Activated T-cell treated with anti-CD3 and anti-CD28 coated beads, Interleukin-2, amount 50 U/mL, for 24 hours (primary cell): ENCODE measurements at places on chromosomes 7 and 10.

DNA sequence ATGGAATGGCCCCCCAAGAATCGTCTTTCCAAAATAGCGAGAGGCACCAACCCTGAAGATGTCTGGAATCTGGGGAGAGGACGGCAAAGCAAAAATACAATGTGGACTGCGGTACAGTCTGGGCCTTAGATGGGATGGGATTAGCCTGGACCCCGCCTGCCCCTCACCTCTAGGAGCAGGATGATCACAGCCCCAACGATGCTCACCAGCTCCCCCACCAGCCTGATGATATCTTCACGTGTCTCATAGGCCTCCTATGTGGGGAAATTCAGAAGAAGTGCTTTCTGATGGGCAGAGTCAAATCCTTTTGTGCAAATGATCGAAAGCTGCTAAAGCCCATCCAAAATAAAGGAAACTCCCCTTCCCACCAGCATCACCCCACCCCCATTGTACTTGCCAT lies 18.2 kb downstream of the TRPV5 start:
- no peak for DNase-seq

DNA sequence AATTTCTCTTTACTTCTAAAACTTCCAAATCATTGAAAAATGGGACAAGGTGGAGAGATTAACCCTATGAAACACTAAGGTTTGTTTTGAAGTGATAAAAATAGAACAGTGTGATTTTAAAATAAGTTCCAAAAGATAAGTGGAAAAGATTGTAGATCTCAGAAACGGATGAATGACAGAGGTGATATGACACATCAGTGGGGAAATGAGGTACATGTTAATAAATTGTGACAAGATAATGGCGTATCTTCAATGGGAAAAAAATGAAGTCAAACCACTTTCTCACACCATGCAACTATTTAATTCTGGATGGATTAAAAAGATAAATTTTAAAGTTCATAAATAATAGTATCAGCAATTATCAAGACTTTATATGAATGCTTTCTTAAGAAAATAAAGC lies 159.7 kb upstream of the VWC2 start:
- DNase-seq = no peak

DNA sequence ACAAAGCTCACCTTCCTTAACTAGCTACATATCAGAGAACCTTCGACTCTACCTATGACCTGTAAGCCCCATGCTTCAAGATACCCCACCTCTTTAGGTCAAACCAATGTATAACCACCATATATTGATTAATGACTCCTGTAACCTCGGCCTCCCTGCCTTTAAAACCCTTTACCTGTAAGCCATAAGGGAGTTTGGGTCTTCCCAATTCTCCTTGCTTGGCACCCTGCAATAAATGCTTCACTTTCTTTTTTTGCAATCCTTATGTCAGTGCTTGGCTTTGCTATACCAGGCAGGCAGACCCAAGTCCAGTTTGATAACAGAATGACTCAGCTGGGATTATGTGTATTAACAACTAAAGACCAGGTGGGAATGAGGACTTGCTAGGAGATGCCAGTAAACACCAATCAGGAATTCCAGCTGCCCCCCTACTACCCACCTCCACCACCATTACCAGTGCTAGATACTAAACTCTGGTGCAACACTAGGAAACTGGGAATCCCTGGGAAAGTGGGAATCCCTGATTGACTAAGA lies 22.0 kb upstream of the SLC35G1 start:
- DNase-seq = no peak

DNA sequence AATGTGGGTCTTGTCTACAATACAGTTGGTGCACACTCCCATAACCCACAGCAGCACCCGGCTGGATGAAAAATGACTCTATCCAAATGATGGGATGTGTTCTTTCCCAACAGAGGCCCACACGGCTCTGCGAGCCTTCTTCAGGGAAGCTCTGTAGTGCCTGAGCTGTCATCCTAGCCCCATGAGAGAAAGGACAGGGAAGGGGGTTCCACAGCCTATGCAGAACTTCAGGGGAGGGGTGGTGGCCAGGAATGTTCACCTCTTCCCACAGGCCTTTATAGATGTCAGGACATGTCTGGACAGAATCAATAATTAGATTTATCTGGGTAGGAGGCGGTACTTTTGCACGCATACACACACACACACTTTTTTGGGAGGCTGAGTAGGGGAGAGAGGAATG lies 109.0 kb downstream of the JCAD start:
- no peak for DNase-seq

- no peak for DNase-seq
Observed at GRCh38 chr7:4765776-4766490, 9.5 kb upstream of the AP5Z1 start.

DNA sequence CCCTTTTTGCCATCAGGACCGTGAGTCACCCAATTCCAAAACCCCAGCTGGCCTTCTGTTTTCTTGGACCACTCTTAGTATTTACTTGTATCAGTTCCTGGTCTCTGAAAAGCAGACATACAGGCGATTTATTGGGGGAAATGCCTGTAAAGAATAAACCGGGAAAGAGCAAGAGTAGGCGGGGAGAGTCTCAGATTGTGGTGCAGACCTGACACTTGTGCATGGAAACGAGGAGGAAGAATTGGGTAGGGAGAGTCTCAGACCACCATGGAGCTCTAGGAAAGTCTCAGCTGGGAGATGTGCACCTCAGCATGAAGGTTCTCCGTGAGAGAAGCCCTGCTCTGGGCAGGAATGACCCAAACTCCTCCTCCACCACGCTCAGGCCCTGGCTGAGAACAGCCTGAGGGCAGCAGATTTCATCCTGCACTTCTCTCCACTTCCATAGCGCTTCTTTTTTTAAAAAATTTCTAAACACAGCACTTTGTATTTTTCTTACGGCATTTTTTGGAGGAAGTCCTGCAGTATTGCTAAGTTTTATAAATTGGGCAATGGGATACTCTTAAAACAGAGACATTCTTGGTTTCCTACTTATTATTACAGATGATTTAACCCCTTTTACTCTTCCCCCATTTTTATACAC lies 6.1 kb upstream of the TASOR2 start:
- no peak for DNase-seq

DNA sequence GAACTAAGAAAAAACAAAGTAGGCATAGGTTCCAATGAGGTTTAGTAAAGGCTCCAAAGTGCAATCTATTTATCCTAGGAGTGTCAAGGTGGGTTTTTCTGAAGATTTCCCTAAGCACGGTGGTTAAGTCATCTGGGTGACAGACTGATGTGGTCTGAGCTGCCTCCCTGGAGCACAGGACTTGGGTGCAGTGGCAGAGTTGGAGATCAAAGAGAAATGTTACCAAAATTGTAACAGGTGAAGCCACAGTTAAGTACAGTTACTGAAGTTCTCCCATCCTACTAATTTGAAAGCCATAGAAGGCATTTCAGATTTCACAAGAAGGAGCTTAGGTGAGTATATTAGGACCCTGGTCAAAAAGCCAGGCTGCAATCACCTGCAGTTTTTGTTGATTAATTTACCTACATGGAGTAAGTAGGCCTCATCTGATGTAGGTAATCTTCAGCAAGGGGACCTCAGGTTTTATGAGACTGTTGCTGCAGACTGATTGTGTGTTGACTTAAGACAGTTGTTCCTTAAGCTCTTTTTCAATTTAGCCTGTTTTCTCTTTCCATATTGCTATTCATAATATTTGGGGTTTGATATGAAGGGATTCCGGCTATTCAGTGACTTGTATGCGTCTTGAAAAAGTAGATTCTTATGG lies 3.0 kb downstream of the DLX6 start:
- DNase-seq = no peak

DNA sequence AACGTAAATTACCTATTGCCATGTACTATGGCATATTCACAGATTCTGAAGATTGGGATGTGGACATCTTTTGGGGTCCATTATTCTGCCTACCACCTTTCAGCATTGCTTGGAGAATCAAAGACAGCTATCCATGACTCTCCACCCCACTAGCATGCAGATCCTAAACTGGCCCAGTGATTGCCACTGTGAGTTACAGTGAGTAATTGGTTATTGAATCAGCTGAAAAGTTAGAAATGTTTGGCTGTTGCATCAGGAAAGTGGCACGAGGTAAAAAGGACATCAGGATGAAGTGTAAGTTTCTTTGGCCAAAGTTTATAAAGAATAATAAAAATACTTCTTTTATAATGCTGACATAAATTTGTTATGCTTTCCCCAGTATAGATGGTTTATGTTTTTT lies 148.2 kb upstream of the ETV1 start:
- DNase-seq = no peak

DNA sequence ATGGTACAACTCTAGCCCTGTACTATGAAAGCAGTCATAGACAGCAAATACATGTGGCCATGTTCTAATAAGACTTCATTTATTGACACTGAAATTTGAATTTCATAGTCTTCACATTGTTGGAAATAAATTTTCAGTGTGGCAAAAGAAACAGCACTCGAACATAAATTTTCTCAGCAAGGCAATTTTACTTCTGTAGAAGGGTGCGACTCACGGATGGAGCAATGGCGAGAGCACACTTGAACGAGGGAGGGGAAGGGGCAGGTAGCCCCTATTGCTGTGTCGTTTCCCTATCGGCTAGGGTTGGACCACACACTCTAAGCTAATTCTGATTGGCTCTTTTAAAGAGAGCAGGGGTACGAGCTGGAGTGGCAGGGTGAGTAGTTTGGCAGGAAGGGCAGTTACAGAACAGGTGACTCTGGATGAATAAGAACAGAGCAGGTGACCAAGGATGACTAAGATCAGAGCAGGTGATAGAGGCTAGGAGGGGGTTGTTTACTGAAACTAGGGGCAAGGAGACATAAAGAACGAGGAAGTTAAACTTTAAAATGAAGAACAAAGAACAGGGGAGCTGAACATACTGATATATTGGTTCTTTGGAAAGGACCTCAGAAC lies 52.0 kb downstream of the LRRC4 start:
- no peak for DNase-seq

DNA sequence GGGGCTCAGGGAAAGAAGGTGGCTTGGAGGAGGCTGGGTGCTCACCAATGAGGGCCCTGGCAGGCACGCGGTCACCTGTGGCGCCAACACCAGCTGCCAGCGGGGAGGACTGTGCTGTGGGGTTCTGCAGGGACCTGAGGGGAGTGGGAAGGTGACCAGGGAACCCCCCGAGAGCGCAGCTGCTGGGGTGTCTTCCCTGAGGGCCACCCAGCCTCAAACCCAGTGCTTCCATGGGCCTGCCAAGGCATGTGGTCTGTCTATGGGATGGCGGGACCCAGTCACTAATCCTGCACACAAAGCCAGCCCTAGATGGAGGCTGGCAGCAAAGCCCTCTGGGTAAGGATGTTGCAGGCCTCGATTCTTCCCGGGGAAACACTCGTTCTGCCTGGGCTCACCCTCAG lies 117.1 kb downstream of the EBF3 start:
- DNase-seq = no peak

DNA sequence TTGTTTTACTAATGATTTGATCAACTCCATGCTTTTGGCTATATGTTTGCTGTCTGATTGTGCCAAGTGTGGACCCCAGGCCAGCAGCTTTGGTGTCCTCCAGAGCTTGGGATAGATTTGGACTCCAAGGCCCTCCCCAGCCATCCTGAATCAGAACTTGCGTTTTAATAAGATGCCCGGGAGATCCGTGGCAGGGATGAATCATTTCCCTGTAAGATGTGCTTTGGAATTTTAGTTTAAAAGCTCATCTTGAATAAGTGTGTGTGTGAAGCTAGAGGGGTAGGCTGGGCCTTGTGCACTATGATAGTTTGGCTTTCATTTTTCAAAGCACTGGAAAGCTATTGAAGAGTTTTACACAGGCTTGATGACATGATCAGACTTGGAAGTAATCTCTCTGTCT lies 66.2 kb upstream of the SDK1 start:
- DNase-seq = no peak

DNA sequence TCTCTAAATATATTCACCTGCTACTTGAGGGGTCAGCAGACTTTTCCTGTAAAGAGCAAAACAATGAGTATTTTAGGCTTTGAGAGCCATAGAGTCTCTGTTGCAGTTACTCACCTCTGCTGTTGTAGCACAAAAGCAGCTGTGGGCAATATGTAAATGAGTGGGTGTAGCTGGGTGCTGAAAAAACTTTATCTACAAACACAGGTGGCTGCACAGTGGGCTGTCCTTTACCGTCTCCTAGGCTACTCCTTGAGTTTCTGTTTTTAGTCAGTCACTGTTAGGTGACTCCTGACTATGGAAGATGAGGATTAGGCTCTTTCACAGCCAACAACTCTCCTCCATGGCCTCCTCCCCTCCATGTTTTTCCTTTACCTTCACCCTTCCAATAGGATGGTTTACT lies 286.1 kb upstream of the C7orf33 start:
- no peak for DNase-seq

DNA sequence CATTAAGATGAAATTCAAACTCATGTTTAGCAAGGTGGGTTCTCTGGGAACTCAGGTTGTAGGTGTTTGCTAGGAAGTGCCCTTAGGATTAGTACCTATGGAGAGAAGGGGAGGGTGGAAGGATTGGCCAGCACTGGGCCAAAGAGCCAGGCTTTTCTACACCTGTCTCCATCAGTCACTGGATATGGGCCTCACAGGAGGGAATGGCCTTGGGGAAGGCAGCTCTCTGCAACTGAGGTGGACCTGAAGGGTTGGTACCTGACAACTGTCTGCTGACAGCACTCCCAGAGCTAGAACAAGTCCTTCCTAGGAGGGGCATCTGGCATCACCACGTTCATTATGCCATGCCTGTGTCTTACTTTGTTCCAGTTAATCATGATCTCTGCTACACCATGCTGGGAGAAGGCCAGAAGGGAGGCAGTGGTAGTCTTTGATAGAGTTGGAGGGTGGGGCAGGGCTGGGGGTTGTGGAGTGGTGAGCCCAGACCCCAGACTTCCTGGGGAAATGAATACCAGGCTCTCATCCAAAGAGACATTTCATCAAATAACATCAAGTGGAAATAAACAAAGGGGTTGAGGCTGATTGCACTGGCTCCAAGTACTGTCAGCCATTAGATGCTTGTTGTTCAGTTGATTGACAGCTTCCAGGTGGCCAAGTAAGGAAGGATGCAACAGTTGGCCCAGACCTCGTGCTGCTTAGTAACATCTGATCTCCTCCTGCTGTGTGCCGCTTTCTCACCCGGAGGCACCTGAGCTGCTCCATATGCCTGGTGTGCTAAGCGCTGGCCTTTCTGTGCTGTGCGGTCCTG lies 70.6 kb upstream of the PIK3CG start:
- DNase-seq = no peak

- DNase-seq = no peak
Observed at GRCh38 chr10:48655411-48656240, 29.0 kb upstream of the WDFY4 start.

DNA sequence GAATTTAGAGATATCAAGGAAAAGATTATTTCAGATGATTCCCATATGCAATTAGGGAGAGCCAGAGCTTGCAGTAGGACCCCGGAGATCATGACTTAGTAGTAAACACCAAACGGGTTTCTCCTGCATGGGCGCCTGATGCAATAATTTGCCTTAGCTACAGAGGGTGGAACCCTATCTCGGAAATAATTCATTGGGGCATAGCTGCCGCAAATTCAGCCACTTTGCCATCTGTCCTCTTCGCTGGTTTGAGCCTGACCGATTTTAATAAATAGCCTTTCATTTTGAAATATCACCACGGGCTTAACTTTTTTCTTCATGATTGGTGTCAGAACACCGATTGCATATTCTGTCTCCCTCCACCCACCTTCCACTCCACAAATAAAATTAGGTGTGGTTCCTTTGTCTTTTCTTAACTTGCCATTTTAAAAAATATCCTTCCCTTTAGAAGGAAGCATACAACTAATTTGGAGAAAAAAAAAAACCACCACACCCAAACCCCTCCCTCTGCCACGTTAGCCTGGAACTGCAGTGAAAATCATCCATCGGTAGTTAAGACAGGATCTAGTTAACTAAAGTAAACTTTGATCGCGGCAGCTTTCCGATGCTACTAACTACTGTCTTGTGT lies 1.4 kb downstream of the GARS1 start:
- DNase-seq = no peak
